ENCODE measurements at places on chromosomes 2 and 18.

- H3K27me3 ChIP-seq: peaks cover 8% of the 10 kb centered on the region
- no peaks in the 10 kb centered on the region for H3K36me3 ChIP-seq
- DNase-seq: no peak
- H3K4me1 ChIP-seq: peaks cover 4% of the 10 kb centered on the region
- H3K4me3 ChIP-seq: no peak overlapping the region
- H3K27ac ChIP-seq: no peak overlapping the region
Measured at GRCh38 chr2:240913810-240914644, 7.9 kb downstream of the CROCC2 start.

GRCh38 chr18:61581578-61582201 lies 248.5 kb downstream of the CDH20 start:
- peak; percentile 93 for DNase-seq
- H3K27ac ChIP-seq: peak overlapping the region; percentile 62
- no peaks in the 10 kb centered on the region for H3K27me3 ChIP-seq
- H3K36me3 ChIP-seq: no peaks in the 10 kb centered on the region
- H3K4me3 ChIP-seq: peak overlapping the region; percentile 74

GRCh38 chr2:176424746-176425145 lies 155.5 kb downstream of the MTX2 start:
- H3K27me3 ChIP-seq: peaks cover 11% of the 10 kb centered on the region
- H3K27ac ChIP-seq: no peak overlapping the region
- H3K4me3 ChIP-seq: no peak overlapping the region
- DNase-seq: no peak

DNA sequence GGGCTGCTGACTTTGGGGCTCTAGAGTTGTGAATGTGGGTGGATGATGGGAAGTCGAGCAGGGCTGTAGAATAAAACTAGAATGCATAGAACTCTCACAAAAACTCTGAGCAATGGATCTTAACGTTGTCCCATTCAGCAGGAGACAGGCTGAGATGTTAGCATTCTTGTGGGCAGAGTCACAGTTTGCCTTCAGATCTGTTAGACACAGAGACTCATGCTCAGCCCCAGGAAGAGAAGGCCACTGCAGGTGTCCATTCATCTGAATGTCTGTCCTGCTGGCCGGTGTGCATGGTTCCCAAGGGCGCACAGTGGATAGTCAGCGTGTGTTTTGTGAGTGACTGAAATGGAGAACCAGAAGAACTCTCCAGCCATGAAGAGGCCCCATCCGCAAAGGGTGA lies 111.3 kb downstream of the TSN start:
- no peak overlapping the region for H3K4me3 ChIP-seq
- H3K4me1 ChIP-seq: no peaks in the 10 kb centered on the region
- no peak overlapping the region for H3K27ac ChIP-seq
- no peaks in the 10 kb centered on the region for H3K36me3 ChIP-seq
- DNase-seq: peak; percentile 62
- H3K27me3 ChIP-seq: peaks cover 10% of the 10 kb centered on the region

DNA sequence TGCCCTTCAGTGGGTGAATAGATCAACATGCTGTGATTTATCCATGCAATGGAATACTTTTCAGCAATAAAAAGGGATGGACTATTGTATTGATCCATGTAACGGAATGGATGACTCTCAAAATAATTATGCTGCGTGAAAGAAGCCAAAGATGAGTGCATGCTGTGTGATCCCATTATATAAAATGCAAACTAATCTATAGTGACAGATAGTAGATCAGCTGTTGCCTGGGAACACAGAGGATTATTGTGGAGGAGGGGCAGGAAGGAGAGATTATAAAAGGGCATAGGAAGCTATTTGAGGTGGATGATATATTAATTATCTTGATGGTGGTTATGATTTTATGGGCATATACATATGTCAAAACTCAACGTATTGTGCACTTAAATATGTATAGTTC lies 55.5 kb upstream of the ADAM23 start:
- no peak overlapping the region for H3K4me3 ChIP-seq
- DNase-seq: no peak
- no peak overlapping the region for H3K27ac ChIP-seq
- H3K36me3 ChIP-seq: no peaks in the 10 kb centered on the region
- no peaks in the 10 kb centered on the region for H3K27me3 ChIP-seq
- no peaks in the 10 kb centered on the region for H3K4me1 ChIP-seq

GRCh38 chr2:74039611-74040010 lies 54.9 kb downstream of the TET3 start:
- H3K27ac ChIP-seq: no peak overlapping the region
- DNase-seq: peak; percentile 54
- peaks cover 29% of the 10 kb centered on the region for H3K4me1 ChIP-seq
- H3K36me3 ChIP-seq: no peaks in the 10 kb centered on the region

GRCh38 chr18:73893880-73894279 lies 253.8 kb downstream of the FBXO15 start:
- no peak overlapping the region for H3K4me3 ChIP-seq
- DNase-seq: no peak
- H3K4me1 ChIP-seq: no peaks in the 10 kb centered on the region
- H3K36me3 ChIP-seq: no peaks in the 10 kb centered on the region
- no peaks in the 10 kb centered on the region for H3K27me3 ChIP-seq

DNA sequence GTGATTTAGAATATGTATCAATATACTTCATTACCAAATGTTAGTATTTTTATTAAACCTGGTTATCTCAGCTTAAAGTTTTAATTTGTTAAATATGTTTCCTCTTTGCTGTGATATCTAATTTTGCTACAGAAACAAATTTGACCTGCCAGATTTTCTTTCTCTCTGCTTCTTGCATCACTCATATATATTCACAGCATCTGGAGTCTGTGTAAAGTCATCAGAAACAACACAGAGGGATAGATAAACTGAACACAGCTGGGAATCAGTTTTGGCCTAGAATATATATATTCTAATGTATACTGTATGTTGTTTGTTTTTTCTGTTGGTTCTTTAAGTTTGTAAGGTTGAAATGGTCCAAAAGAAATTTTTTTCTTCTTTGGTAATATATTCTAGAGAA lies 8.5 kb downstream of the PSMD14 start:
- no peak overlapping the region for H3K4me3 ChIP-seq
- H3K27ac ChIP-seq: no peak overlapping the region
- H3K36me3 ChIP-seq: peaks cover 5% of the 10 kb centered on the region
- H3K4me1 ChIP-seq: peaks cover 17% of the 10 kb centered on the region

- H3K27me3 ChIP-seq: peaks cover 18% of the 10 kb centered on the region
- H3K4me1 ChIP-seq: peaks cover 29% of the 10 kb centered on the region
- H3K4me3 ChIP-seq: peak overlapping the region; percentile 86
- no peak overlapping the region for H3K27ac ChIP-seq
- H3K36me3 ChIP-seq: peaks cover 1% of the 10 kb centered on the region
- no peak for DNase-seq
Measured at GRCh38 chr18:34976534-34976898, 64.7 kb upstream of the MAPRE2 start.

- H3K27me3 ChIP-seq: no peaks in the 10 kb centered on the region
- no peak for DNase-seq
- no peaks in the 10 kb centered on the region for H3K36me3 ChIP-seq
- no peak overlapping the region for H3K4me3 ChIP-seq
- no peak overlapping the region for H3K27ac ChIP-seq
Measured at GRCh38 chr2:196440413-196440812, 199.1 kb upstream of the CCDC150 start.

DNA sequence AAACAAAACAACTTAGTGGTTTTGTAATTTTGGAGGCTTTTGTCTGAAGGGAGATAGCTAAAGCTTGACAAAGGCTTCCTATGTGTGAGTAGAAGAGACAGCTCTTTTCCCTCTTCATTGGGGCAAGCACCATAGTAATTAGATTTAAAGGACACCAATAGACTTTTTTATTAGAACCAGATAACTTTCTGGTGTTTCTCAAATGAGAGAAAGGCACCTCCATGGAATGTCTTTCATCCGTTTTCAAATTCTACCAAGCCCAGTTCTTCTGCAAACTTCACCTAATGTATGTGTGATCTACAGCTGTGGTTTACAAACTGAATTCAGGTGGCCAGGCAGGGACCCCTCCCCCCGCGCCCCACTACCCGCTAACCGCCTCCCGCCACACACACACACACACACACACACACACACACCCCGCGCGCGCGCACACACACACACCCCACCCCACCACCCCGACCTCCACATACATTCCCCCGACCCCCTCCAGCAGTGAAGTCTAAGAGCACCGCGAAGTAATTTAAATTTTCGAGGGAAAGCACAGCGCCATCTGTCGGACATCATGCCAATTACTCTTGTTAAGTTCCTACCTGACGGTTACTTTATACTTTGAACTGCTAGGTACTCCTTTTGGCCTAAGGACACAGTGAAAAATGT lies 31.6 kb upstream of the PPP1R1C start:
- H3K36me3 ChIP-seq: no peaks in the 10 kb centered on the region
- H3K27ac ChIP-seq: no peak overlapping the region
- peaks cover 43% of the 10 kb centered on the region for H3K4me1 ChIP-seq
- H3K27me3 ChIP-seq: no peaks in the 10 kb centered on the region
- no peak for DNase-seq
- H3K4me3 ChIP-seq: no peak overlapping the region

Data from osteocyte (in vitro differentiated cells).